ENCODE measurements at places on chromosomes 16 and 17. TPM values are rescaled to one million over a fixed set of nuclear protein-coding genes. Genes with fewer than 3 reads are reported as not detected.

Gene TK1
- total RNA-seq: 6.6 TPM

Gene SOX8
- total RNA-seq: 0.15 TPM

Gene MT1E
- 158 TPM for total RNA-seq

Gene CRYBA1
- not detected for total RNA-seq

Gene TEX19
- total RNA-seq: not detected

Gene FSCN2
- total RNA-seq: 3.3 TPM

Gene CES5A
- total RNA-seq: not detected

Gene CHST6
- 2.5 TPM for total RNA-seq

Gene BRICD5
- total RNA-seq: 7.8 TPM

Gene PYCARD
- total RNA-seq: 82.0 TPM

Gene PRSS53
- 2.4 TPM for total RNA-seq

Gene DRC3
- 13.4 TPM for total RNA-seq

Gene SYNGR2
- total RNA-seq: 217 TPM

Gene TPSAB1
- total RNA-seq: 103 TPM

Gene NTN3
- 0.24 TPM for total RNA-seq

Gene LITAFD
- not detected for total RNA-seq

Gene OR1F1
- not detected for total RNA-seq

Gene PLA2G15
- 45.1 TPM for total RNA-seq

Gene SBK1
- 2.4 TPM for total RNA-seq

Gene RGS9
- total RNA-seq: 7.9 TPM

Gene KRT20
- not detected for total RNA-seq

Gene NPIPA3
- 1.4 TPM for total RNA-seq

Gene TBC1D3K
- total RNA-seq: not detected

Gene DYNLRB2
- total RNA-seq: 7.1 TPM

Gene ZNF423
- 10.7 TPM for total RNA-seq

Gene FBXO39
- not detected for total RNA-seq

Gene TMIGD1
- total RNA-seq: not detected

Gene SLX4
- 5.7 TPM for total RNA-seq

Gene HCRT
- total RNA-seq: not detected

Gene COQ7
- total RNA-seq: 17.3 TPM

Gene CACNA1G
- total RNA-seq: 0.21 TPM

Gene OR3A3
- total RNA-seq: not detected

Gene CES3
- 2.5 TPM for total RNA-seq

Gene MINK1
- 155 TPM for total RNA-seq

Gene KRTAP4-6
- not detected for total RNA-seq

Gene SMIM36
- total RNA-seq: not detected

Gene PPM1D
- 21.3 TPM for total RNA-seq

Gene CA5A
- total RNA-seq: 0.06 TPM

Gene CEP295NL
- 5.5 TPM for total RNA-seq

Gene CBX8
- total RNA-seq: 5.8 TPM

Gene MAPT
- total RNA-seq: 5.5 TPM

Gene NPW
- total RNA-seq: not detected

Gene HBM
- total RNA-seq: not detected

Gene MEIOC
- not detected for total RNA-seq

Gene MT4
- total RNA-seq: not detected

Gene RDM1
- total RNA-seq: not detected

Gene PROCA1
- 4.4 TPM for total RNA-seq

Gene MAP2K3
- total RNA-seq: 55.2 TPM

Gene HOXB4
- 5.8 TPM for total RNA-seq

Gene DNASE1L2
- 2.0 TPM for total RNA-seq
